ENCODE measurements at places on chromosomes 4 and X.

DNA sequence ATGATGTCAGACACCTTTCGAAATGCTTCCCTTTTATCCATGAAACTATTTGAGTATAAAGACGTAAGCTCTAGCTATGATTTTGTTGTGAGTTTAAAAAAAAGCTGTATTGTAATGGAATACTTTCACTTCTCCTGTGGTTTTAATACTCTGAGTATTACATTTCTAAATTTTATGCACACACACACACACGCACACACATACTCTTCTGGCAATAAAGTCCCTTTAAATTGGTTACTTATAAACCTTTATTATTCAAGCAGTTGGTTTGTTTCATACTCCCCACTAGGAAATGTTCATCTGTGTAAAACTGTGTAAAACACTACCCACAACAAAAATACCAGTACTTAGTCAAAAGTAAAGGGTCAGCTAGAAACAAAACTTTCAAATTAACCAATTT lies 18.2 kb downstream of the VAMP7 start:
- no peak for DNase-seq

- no peak for DNase-seq
These were observed 745.3 kb upstream of the MAGEB2 start for GRCh38 chrX:29470030-29470429.

DNA sequence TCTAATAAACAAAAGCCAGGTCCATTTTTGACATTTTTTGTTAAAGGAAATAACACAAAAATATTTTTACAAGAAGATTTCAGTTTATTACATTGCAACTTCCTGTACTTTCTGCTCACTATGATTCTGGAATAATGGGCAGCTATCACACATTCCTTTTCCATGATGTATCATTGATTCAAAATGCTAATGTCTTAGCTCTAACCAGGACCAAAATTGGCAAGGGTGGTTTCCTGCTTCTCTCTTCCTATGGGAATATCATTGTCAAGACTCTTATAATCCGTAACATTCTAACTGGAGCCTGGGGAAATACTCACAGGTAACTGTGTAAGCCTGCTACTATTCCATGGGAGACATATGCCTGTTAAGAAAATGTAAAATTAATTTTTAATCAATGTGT lies 218.6 kb downstream of the DCAF12L2 start:
- DNase-seq, result no peak

GRCh38 chr4:40963897-40964478 lies 214.2 kb downstream of the NSUN7 start:
- DNase-seq, result no peak

Measured in GM12878 (cell line).